Tibial nerve (tissue), 4 donors: ENCODE measurements at places on chromosomes 12 and 14. TPM values are rescaled to one million over a fixed set of nuclear protein-coding genes. Genes with fewer than 3 reads are reported as not detected.

The DACT1 gene
- 54.6 TPM for total RNA-seq

The IL23A gene
- not detected for total RNA-seq

The SLC5A8 gene
- total RNA-seq, result not detected

The ZFHX2 gene
- 2.2 TPM for total RNA-seq

The OAS2 gene
- 3.1 TPM for total RNA-seq

The ACOT6 gene
- not detected for total RNA-seq

The FZD10 gene
- total RNA-seq, result 0.39 TPM

The ACVRL1 gene
- 90.9 TPM for total RNA-seq

The MIS18BP1 gene
- total RNA-seq, result 31.6 TPM

The POTEM gene
- not detected for total RNA-seq

The ESPL1 gene
- total RNA-seq, result 2.2 TPM

The INSM2 gene
- total RNA-seq, result not detected

The SLC24A4 gene
- total RNA-seq, result 8.0 TPM

The FERMT2 gene
- total RNA-seq, result 116 TPM

The ABCC9 gene
- total RNA-seq, result 32.1 TPM

The IFNG-AS1 gene
- total RNA-seq, result not detected

The CLIP1 gene
- total RNA-seq, result 105 TPM

The WSCD2 gene
- 4.2 TPM for total RNA-seq

The TPCN1 gene
- total RNA-seq, result 77.6 TPM

The SPTB gene
- 12.6 TPM for total RNA-seq
